Stimulated activated CD8-positive, alpha-beta memory T cell treated with anti-CD3 and anti-CD28 coated beads, Interleukin-15, amount 100 ng/mL, for 24 hours (primary cell): ENCODE measurements at places on chromosomes 6 and 20.

- peak; percentile 27 for DNase-seq
Observed at GRCh38 chr6:33633462-33634158, 12.5 kb downstream of the ITPR3 start.

DNA sequence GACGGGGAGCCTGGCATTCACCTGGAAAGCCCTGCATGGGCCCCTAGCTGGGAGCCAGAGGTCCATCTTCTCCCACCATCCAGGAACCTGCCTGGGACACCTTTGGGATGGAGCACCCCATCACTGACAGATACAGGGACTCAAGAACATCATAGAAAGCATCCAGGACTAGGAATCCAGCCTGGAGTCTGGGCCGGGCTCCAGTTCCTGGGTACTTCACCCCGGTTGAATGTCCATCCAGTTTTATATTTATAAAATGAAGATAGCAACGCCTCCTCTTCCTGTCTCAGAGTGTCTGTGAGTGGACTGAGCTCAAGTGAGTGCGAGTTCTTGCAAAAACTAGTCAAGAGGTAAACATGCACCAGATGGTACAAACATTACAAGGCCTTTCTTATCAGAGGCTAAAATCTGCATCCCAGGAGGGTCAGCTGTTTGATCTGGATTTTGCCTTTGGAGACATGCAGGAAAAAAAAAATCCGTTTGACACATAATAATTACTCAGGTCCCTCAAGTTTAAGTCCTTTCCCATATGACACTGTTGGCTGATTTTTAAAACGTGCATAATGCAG lies 27.4 kb downstream of the ZC3H12D start:
- DNase-seq = no peak

DNA sequence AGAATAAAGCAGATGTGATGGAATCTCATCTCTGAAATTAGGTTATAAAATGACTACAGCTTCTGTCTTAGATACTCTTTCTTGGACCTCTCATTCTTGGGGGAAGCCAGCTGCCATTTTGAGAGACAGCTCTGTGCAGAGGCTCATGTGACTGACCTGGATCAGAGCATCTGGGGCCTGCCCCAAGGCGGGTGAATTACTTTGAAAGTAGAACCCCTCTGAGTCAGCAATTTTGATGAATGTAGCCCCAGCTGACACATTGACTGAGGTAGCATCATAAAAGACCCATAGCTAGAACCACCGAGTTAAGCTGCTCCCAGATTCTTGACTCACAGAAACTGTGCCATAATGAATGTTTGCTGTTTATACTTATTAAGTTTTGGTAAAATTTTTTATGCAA lies 124.5 kb downstream of the THEMIS start:
- no peak for DNase-seq

DNA sequence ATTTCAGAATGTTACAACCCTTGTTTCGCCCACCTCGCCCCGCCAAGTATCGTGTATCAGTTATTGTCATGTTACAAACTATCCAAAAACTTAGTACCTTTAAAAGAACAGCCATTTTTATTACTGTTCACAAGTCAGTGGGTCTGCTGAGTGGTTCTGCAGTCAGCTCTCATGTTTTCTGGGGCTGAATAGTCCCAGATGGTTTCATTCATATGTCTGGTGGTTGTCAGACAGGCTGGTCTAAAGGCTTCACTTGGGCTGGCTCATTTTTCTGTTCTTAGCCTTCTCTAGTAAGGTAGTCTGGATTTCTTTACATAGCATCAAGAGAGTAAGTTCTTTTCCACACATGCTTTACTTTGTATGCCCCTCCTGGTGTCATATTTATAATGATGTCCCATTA lies 8.6 kb downstream of the ZNF292 start:
- no peak for DNase-seq

GRCh38 chr6:56314683-56315523 lies 67.5 kb upstream of the COL21A1 start:
- no peak for DNase-seq

- DNase-seq = no peak
Observed at GRCh38 chr6:160424256-160424655, 76.1 kb downstream of the SLC22A3 start.

GRCh38 chr6:3052481-3053230 lies 15.6 kb upstream of the RIPK1 start:
- no peak for DNase-seq

- DNase-seq = no peak
Observed at GRCh38 chr20:22682381-22682780, 98.0 kb upstream of the FOXA2 start.

DNA sequence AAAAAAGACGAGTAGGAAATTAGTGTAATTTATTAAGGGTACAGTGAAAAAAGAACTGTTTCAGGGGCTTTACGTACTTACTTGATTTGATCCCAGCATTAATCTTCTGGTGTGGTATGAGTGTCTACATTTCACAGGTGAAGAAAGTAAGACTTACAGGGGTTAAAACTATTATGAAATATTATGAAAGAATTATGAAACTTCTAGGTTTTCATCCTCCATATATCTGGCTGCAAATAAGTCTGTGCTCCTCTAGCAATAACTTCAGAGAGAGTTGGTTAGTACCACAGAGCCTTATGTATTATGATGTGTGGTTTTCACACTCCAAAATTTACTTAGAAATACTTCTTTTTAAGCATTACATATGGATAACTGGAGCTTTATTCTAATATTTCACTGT lies 41.9 kb downstream of the ZFAND3 start:
- no peak for DNase-seq

- no peak for DNase-seq
Observed at GRCh38 chr6:37582306-37582705, 82.6 kb upstream of the CCDC167 start.

DNA sequence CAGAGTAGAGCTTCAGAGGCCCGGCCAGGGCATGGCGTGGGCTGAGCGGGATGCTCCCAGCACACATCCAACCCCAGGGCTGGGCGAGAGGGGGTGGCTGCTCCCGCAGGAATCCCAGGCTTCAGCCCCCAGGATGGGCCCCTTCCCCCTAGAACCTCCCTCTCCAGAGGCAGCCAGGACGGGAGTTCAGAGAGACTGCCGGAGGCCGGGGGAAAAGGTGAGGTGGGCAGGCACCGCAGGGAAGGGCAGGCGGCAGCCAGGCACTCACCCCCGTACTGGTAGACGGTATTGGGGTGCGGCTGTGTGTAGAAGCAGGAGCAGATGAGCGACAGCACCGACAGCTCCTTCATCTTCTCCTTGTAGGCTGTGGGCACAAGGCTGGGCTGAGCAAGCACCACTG lies 9.3 kb downstream of the STMN3 start:
- no peak for DNase-seq

GRCh38 chr6:111602481-111603011 lies 3.1 kb downstream of the TRAF3IP2 start:
- DNase-seq = no peak

DNA sequence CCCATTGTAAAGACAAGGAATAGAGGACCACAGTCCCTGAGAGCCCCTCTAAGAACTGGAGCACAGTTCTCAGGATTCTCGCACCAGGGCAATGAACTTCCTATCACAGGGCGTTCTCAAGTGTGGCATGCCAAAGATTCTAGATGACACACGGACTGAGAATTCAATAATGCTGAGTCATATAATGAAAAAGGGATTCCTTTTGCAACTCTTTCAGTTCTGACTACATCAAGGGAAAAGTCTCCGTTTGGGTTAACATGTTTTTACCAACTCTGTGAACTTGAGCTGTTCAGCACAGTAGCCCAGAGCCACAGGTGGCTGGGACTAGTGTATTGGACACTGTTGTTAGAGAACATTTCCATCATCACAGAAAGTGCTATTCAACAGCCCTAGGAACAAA lies 3.4 kb downstream of the MED20 start:
- no peak for DNase-seq

DNA sequence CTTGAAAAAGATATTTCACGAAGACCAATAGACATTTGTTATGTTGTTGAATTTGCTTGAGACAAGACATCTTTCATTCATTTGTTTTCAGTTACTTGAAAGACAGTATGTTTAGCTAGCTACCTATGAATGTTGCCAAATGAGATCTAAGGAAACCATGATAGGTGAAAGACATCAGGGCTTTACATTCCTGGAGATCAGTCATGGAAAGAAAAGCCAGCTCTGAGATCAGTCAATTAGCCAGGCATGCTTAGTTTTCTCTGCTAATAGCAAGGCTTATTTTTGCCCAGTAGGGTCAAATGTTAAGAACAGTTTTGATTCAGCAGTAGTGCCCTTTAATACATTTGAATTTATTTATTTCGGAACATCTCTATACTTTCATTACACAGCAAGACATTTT lies 116.5 kb upstream of the EDN1 start:
- no peak for DNase-seq

- no peak for DNase-seq
Observed at GRCh38 chr6:165562421-165563090, 100.5 kb downstream of the PDE10A start.
